ENCODE measurements at places on chromosomes 16 and 17.

DNA sequence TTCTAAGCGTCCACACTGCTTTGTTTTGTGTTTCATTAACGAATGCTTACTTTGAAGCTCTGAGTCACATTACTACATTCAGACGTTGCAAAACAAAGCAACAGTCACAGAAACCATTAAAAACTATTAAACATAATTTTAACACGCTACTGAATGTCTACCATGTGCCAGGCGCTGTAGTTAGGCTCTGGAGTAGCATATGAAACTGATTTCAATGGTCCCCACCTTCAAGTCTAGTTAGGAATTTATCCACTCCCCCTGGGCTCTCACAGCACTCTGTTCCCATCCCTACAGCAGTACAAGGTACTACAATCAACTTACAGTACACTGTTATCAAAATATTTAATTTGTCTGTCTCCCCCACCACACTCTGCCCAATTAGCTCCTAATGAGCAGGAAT lies 631 bp downstream of the UTP6 start:
- no peak for DNase-seq

DNA sequence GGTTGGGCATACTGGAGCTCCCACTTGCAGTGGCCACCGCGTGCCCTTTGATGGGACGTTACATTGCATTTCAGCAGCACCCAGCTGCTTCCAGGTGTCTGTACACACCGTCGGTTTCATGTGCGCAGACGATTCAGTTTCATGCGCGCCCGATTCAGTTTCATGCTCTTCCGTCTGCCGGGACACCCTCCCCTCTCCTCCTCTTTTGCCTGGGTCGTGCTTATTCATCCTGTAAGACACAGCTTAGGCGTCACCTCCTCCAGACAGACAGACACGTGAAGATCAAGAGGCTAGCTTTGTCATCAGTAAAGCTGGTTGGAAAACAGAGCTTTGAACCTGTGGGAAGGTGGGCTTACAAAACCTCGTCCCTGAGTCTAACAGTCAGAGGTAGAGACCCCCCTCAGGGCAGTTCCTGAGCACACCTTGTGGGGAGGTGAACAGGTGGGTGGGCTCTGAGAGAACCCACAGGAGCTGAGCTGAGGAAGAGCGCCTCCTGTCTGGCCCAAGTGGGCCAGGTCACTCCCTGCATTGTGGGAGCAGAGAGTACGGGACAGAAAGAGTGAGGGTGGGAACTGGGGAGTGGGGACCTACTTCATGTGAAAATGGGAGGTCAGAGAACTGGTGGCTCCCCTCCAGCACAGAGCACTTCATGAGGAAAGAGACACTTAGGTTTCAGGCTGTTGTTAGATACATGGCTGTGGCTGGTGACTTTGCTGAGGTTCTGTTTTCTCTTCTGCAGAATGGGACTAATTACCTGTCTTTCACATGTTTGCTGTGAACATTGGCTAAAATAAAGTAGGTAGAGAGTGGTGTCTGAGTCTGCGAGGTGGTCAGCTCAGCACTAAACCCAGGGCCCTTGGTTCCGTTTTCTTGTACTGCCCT lies 122.1 kb downstream of the SNX29 start:
- no peak for DNase-seq

- no peak for DNase-seq
Measured at GRCh38 chr16:29911676-29912010, 11.4 kb downstream of the ASPHD1 start.

DNA sequence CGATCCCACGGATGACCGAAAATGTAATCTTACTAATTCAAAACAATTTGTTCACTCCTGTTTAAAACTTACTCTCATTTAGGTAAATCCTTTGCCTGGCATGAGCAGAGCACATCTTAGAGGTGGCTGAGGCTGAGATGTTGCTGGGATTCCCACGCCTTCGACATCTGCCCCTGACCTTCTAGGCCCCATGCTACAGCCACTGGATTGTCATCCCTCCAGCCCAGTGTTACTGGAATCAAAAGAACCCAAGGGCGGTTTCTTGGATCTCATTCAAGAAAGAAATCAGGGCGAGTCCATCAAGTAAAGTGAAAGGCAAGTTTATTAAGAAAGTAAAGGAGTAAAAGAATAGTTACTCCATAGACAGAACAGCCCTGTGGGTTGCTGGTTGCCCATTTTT lies 64.5 kb upstream of the SHISA6 start:
- DNase-seq = no peak

- DNase-seq = peak; percentile 88
Measured at GRCh38 chr17:45282683-45283644, 21.1 kb upstream of the SPATA32 start.

DNA sequence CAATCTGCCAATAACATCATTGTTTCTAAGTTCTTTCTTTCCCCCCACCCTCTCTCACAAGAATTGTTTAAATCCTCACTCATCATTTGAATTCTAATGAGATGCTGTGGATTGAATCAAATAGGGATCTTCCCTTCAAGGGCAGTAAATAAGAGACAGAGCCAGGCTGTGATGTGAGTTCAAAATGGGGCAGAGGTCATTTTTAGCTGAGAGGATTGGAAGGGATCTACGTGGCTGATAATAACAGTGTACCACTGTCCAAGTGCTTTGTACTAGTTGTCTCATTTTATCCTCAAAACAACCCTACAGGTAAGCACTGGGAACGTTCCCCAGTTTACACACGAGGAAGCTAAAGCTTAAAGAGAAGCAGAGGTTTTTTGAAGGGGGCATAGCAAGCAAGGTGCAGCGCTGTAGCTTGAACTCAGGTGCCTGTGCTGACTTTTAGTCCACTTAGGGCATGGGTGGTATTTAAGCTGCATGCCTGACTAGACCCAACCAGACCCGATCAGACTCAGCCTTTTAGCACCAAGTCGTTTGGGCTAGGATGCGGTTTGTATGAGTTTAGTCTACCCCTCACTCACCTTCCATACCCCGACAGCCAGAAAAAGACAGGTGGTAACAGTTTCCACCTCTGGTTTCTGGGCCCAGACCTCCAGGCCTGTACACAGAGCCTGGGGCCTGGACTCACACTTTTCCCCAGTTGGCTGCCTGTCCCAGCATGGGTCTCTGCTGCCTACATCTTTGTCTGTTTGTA lies 39.2 kb upstream of the CCR7 start:
- no peak for DNase-seq

- DNase-seq = no peak
Measured at GRCh38 chr16:68232335-68232734, 3.6 kb downstream of the ESRP2 start.

GRCh38 chr16:84838383-84838948 lies 18.7 kb downstream of the CRISPLD2 start:
- DNase-seq = no peak

- no peak for DNase-seq
Measured at GRCh38 chr17:74219576-74220133, 6.3 kb downstream of the TTYH2 start.

- DNase-seq = no peak
Measured at GRCh38 chr17:41451154-41451728, 10.5 kb upstream of the KRT38 start.

GRCh38 chr16:4109250-4109736 lies 6.9 kb downstream of the ADCY9 start:
- no peak for DNase-seq

- DNase-seq = no peak
Measured at GRCh38 chr17:71168053-71168741, 952.6 kb upstream of the SOX9 start.

- peak; percentile 51 for DNase-seq
Measured at GRCh38 chr17:74042744-74043486, 160.6 kb upstream of the RPL38 start.

GRCh38 chr17:83083368-83084201 lies 4.2 kb downstream of the METRNL start:
- peak; percentile 67 for DNase-seq

GRCh38 chr16:87068762-87069150 lies 248.4 kb downstream of the C16orf95 start:
- DNase-seq = no peak

DNA sequence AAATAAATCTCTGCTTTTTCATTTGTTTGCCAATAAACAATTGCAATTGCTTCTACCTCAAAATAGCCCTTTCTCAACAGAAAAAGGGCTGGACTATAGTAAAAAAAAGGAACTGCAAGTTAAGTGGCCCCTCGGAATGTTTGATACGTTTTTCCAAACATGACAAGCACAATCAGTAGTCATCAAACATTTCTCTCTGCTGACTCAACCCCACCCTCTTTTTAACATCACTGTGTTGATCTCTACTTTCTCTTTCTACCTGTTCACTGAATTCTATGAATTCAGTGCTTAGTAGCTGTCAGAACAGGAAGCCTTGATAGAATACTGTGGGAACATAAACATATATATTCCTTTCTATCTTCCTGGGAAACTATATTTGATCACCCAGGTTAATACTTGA lies 116.5 kb upstream of the AXIN2 start:
- DNase-seq = no peak

GRCh38 chr17:73552300-73553048 lies 91.8 kb downstream of the SDK2 start:
- DNase-seq = no peak

DNA sequence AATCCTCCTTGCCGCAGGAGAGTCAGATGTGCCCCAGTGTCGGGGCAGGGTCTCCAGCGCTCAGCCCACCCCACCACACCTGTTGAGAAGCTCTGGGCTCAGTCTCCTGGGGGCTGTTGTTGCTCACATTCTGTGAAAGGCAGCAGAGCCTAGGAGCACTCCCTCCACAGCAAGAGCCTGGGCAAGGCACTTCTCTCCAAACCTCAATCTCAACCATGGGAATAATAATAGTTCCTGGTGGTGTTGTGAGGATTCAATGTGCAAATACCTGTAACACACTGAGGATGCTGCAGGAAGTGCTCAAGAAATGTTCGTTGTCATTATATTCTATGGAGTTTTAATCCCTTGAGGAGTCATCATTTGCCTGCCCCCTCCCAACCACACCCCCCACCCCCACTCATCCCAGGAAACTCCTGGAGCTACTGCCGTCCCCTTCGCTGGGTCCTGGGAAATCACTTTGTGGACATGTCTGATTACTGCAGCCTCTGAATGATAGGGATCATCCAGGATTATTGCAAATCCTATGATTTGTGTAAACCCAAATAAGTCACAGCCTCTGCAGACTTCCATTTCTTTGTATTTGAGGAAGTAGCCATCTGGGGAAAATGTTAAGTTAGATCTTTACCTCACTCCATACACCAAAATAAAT lies 61.5 kb downstream of the CCT6B start:
- DNase-seq = no peak

GRCh38 chr16:62035115-62036092 lies 834 bp downstream of the CDH8 start:
- DNase-seq = no peak

GRCh38 chr17:74737299-74738050 lies 419 bp downstream of the RAB37 start:
- no peak for DNase-seq

GRCh38 chr17:79965806-79966205 lies 69.9 kb downstream of the TBC1D16 start:
- DNase-seq = no peak

GRCh38 chr16:58815181-58815888 lies 81.2 kb upstream of the GOT2 start:
- no peak for DNase-seq

DNA sequence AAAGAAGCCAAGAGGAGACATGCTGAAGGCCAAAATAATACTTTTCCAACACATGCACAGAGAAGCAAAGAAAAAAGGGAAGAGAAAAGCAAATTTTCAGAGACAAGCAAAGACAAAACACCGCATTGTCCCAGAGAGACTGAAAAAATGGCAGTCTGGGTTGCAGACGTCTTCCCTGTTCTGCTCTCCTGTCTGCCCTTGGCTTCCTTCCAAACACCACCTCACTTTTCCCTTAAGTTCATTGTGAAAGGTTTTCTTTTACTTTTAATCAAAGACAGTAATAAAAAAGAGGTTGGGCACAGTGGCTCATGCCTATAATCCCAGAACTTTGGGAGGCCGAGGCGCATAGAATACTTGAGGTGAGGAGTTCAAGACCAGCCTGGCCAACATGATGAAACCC lies 21.2 kb upstream of the VAT1L start:
- no peak for DNase-seq

GRCh38 chr16:25161753-25162367 lies 50.3 kb downstream of the LCMT1 start:
- DNase-seq = no peak

- no peak for DNase-seq
Measured at GRCh38 chr17:2924211-2924610, 128.0 kb downstream of the RAP1GAP2 start.

DNA sequence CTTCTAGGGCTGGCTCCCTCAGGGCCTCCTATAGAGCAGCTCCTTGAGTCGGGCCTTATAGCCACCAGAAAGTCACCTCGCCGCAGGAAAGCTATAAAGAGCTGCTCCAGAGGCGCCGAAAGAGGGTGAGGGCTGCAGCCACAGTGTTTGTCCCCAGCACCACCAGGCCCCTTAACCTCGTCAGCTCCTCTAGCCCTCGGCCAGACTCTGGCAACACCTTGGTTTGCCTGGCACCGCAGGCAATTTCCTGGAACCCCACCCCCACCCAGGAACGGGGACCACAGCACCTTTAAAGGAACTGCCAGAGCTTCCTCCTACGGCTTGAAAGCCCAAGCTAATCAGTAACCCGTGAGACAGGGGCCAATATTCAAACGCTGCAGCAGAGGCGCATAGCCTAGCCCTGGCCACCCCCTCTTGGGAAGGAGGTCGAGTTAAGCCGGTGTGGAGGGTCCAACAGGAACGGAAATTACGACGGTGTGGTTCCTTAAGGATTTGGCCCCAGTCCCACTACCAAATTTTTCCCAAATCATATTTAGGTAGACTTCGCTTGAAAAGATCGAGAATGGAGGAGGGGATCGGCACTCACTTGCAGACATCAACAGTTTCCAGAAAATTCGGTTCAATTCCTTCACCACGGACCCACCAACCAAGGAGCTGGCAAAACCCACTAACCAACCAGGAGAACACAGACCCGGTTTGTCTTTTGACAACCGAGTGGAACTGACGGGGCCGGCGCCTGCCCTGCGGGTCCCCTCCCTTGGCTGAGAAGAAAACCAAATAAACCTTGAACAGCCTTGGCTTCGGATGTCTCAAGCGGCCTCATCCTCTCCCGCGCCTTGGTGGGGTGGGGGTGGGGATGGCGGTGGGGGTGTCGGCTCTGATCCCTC lies 3.0 kb downstream of the HOXB6 start:
- no peak for DNase-seq

GRCh38 chr16:10988164-10988803 lies 43.9 kb downstream of the CLEC16A start:
- no peak for DNase-seq

GRCh38 chr17:77332034-77332971 lies 191.5 kb downstream of the SEC14L1 start:
- no peak for DNase-seq

DNA sequence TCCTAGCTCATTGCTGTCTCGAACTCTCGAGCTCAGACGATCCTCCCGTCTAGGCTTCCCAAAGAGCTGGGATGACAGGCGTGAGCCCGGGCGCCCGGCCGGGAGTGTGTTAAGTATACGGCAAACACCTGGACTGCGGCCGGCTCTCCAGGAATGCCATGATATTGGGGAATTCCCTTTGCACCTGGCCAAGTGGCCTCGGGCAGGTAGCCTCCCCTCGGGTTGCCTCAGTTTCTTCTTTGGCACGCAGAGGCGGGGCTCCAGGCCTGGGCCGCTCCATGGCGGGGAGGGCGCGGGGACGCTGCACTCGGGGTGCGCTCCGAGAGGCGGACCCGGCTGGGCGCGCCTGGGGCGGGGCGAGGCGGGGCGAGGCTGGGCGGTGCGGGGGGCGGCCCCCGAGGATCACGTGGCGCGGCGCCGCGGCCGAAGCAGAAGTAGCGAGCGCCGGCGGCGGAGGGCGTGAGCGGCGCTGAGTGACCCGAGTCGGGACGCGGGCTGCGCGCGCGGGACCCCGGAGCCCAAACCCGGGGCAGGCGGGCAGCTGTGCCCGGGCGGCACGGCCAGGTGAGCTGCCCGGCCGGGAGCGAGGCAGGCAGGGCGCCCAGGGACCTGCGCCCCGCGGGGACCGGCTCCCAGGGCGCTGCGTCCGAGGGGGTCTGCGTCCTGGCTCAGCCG lies at the start of gene PLCG2:
TSS of gene PLCG2 (plus strand) at position 431 of the 675 bp plus-strand sequence. CDS start 6,699 bp downstream, outside the sequence.
- DNase-seq = no peak

All from smooth muscle cell of the brain vasculature (primary cell).